Neural crest cell (in vitro differentiated cells): ENCODE measurements at places on chromosomes 6 and 20.

DNA sequence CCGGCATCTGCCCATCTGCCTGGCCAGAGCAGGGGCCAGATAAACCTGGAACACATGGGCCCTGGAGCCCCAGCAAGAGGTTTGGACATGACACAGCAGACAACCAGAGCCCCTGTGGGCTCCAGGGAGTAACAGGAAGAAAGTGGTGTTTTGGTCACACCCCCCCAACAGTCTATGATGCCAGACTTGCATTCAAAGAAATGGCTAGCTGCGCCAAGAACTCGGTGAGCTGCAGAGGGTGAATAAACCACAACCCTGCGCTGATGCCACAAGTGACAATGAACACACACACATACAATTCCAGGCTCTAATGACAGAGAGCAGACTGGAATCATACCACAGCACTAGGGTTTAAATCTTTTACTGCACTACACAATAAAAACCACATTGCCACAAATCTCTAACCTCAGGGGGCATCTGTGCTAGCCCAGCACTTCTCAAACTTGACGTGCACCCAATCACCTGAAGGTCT is 34.0 kb downstream of the TRERF1 start:
- no peak for DNase-seq

- no peak for DNase-seq
Observed at GRCh38 chr6:112017169-112017568, 36.7 kb upstream of the CCN6 start.

DNA sequence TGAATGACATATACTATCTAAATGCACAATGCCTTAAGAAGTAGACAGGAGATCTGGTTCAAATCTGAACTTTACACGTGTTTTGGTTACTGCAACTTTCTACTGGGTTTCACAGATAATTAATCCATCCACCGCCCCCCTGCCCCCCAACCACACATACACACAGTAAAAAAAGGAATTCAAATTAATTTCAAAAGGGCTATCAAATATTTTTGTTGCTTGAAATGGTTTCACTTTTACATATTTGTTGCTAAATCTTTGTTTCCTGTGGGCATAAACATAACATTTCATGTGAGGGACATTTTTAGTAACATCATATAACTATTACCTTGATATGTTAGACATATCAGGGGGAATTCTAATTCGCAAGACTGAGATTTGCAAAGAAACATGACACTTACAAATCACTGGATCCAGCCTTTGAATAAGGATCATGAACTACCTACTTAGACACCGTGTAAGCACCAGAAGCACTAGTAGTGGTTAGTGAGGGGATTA is 7.5 kb downstream of the NEDD9 start:
- no peak for DNase-seq

DNA sequence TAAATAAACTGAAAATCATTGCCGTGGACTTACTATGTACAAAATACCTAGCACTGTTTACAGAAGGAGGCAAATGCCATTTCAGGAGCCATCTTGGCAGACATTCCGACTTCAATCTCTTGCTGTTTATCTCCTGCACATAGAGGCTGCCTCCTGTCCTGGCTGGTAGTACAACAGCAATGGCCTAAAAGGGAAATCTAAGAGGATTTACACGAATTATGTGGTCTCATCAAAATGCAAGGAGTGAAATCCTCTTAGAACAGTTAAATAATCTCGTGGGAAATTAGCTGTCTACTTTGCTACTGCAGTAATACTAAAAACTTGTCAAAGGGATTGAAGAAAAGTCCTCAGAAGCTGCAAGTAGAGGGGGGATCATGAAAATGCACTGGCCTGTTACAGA is 82.2 kb upstream of the SLC2A12 start:
- no peak for DNase-seq

- DNase-seq, result no peak
Observed at GRCh38 chr20:20401991-20402390, 34.1 kb downstream of the INSM1 start.

GRCh38 chr6:101847690-101848089 is 454.2 kb downstream of the GRIK2 start:
- no peak for DNase-seq

GRCh38 chr20:53561505-53561904 is 32.1 kb downstream of the ZNF217 start:
- DNase-seq, result no peak

DNA sequence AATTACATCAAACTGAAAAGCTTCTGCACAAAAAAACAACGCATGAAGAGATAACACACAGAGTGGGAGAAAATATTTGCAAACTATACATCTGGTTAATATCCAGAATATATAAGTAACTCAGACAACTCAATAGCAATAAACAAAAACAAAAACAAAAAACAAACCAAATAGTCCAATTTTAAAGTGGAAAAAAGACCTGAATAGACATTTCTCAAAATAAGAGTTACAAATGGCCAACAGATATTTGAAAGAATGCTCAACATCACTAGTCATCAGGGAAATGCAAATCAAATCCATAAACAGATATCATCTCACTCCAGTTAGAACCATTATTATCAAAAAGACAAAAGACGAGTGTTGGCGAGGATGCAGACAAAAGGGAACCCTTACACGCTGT is 28.8 kb upstream of the TOP1 start:
- DNase-seq, result no peak

DNA sequence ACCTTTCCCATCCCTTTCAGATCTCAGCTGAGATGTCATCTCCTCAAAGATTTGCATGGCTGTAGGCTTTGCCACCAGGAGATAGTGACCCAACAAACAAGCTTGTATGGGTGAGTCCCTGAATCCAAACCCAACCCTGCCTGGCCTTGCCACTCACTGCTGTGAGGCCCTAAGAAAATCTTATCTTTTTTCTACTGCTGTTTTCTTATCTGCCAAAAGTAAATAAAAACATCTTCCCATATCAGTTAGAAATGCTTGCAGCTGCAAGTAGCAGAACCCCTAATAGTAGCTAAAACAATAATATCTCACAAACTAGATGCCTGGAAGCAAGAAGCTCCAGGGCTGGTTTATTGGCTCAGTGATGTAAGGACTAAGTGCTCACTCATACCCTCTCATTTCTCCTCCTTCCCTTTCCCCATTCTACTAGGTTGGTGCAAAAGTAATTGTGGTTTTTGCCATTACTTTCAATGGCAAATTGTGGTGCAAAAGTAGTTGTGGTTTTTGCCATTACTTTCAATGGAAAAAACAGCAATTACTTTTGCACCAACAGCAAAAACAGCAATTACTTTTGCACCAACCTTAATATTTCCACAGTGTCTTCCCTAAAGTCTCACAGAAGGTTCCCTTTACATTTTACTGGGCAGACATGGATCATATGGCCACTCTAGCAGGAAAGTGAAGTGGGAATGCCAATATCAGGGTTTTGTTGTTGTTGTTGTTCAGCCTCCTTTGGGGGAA is 56.7 kb upstream of the PSMF1 start:
- no peak for DNase-seq

DNA sequence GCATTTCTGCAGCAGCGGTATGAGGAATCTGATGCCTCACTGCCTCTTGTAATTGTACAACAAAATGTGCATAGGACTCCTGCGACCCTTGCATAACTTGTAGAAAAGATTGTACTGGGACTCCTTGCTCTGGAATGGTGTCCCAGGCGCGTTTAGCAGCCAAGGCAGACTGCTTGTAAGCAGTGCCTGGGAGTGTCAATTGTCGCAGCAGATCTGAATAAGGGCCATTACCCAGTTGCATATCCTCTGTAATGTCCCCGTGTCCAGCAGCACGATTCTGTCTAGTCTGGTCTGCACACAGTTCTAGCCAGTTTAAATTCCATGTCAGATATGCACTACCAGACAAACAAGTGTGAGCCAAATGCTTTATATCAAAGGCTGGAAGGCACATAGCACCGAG is 70.7 kb upstream of the BTN3A2 start:
- no peak for DNase-seq

GRCh38 chr20:10788877-10789276 is 115.1 kb upstream of the JAG1 start:
- no peak for DNase-seq

DNA sequence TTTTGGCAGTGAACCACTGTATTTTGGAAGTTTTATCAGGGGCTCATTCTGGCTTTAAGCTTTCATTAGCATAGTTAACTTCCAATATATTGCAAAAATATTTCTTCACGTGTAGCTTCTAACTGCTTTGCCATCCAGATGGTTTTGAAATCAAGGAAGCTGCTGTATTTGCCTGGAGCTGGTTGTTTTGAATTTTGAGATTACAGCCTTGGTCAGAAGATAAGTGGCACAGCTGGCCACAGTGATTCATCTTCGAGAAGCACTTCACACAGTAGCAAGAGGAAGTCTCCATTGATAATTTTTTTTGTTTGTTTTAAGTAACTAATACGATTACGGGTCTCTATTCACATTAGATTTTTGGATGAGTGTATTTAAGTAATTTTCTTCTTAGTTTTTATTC is 3.8 kb downstream of the APCDD1L start:
- DNase-seq, result no peak

- DNase-seq, result no peak
Observed at GRCh38 chr20:3652676-3653596, 10.3 kb downstream of the GFRA4 start.

- no peak for DNase-seq
Observed at GRCh38 chr6:1635305-1636010, 25.7 kb downstream of the FOXC1 start.

DNA sequence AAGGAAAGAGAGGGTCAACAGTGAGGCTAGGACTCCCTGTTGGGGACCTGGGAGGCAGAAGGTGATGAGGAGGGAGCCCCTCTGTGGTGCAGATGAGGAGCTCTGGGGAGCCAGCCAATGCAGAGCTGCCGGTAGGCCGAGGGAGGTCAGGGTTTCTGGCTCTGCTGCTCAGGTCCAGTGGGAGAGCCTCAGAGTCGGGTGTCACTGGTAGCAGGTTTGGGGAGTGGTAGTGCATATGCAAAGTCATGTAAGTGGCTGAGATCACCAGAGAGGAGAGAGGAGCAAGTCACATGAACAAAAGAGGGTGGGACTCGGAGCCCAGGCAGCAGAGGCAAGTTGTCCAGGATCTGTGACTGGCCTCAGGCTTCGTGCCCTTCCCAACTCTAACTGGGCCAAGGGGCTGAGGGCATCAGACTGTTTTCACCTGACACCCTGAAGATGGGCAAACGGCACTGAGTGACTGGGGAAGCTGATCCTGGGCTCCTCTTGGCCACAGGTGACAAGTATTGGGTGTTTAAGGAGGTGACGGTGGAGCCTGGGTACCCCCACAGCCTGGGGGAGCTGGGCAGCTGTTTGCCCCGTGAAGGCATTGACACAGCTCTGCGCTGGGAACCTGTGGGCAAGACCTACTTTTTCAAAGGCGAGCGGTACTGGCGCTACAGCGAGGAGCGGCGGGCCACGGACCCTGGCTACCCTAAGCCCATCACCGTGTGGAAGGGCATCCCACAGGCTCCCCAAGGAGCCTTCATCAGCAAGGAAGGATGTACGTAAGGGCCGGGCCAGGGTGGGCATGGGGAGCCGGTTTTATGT is 6.6 kb downstream of the MMP24OS start:
- DNase-seq, result no peak

DNA sequence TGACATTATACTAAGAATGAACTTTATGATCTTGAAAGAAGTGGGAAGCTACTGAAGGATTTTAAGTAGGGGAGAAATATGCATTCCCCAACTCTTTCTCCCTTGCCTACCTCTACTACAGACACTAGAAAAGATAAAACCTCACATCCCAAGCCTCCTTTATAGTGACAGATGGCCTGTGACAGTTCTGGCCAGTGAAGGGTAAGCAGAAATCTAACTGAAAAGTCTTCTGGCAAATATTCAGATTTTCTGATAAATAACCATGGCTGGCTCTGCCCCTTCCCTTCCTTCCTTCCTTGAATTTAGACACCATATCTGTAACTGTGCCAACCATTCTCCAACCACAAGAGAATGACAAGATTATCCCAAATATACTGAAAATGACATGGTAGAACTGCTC is 10.2 kb upstream of the BEND6 start:
- no peak for DNase-seq

DNA sequence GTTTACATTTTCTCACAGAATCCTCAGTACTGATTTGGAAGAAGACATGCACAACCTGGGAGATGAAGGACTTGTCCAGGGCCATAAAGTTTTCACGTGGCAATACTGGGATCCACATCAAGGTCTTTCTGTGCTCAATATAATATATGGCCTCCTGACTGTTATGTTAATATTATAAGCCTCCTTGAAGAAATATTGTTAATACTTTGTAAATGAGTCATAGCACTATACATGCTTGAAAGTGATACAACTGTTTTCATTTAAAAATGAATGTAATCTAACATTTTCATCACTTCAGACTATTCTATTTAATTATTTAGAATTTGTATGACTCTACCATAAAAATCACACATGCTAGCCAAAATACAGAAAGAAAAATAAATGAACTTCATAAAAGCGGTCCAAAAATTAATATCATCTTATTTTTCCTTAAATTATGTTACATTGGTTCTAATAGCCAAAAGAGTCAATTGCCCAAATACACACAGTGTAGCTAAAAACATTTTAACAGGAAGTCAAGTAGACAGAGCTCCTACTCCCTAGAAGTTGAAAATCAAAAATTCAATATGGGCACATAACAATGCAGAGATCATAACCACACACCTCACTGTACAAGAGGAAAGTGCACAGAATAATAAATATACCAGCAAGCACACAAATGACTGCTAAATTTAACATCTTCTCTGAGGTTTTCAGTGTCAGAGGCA is 188.0 kb upstream of the HDDC2 start:
- DNase-seq, result no peak

DNA sequence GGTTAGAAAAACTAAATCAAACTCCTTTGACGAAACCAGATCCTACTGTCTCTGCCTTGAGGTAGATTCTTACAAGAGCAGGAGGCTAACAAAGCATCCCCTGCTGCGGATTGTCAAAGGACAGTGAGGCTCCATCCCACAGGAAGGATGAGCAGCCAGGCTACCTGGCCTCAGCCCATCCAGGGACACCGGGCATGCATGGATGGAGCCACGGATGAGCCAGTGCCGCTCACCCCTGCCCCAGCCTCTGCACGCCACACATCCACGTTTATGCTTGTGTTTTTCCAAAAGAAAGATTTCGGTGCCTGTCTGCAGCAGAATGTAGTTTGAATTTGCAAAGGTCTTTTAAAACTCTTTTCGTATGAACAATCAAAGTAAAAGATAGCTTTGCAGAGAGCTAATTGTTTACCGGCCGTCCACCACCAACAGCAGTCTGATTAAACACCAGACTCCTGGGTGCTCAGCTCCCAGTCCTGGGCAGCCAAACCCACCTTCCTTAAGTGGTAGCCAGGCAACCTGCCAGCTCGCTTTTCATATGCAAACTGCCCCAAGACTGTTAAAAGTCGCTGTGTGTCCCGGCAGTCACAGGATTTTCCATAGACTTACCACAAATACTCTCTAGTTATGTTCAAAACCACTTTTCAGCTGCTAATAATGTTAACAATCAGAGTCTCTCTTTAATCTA is 999 bp downstream of the THBS2 start:
- no peak for DNase-seq

DNA sequence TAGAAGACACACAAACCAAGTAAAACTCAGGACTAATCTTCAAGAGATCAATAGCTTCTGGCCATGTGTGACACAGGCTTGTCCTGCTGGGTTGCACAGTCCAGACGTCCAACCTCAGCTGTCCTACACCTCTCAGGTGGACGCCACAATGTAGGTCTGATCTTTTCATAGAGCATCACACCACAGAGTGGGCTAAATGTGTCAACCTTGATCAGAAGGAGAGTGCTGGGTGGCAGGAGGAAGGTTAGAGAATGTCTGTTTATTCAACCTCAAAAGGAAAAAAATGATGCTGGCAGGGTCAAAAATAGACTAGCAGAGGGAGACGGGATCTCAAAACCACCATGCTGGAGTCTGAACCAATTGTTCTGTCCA is 41.7 kb downstream of the GFOD1 start:
- DNase-seq, result no peak
